ENCODE measurements at places on chromosomes 13 and 19.

DNA sequence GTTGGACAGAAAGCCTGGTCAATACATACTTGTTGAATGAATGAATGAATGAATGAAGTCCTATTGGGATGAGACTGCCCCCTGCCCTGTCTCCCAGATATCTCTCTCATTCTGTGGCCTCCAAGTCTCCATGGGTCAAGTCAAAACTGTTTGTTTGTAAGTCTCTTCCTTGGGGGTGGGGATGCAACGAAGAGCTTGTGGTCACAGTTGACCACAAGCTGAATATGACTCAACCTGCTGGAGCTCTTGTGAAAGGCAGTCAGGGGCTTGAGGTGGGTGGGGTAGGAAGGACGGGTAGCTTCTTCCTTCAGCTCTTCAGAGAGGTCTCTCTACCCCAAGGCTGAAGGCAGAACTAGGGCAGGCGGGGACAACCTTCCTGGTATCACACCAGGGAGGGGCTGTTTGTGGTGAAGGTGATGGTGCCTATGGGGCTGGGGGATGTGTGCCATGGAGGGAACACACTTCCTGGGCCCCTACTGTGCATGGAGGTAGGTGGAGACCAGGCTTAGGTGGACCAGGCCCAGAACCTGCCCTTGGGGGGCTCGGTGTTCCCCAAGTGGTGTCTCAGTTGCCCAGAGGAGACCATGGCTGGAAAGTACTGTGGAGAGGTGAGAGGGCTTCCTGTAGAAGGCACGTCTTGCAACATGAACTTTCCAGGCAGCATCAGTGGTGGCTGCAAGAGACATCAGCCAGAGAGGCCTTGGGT, 8.0 kb downstream of the MYO1F start:
- DNase-seq, result peak; percentile 93

DNA sequence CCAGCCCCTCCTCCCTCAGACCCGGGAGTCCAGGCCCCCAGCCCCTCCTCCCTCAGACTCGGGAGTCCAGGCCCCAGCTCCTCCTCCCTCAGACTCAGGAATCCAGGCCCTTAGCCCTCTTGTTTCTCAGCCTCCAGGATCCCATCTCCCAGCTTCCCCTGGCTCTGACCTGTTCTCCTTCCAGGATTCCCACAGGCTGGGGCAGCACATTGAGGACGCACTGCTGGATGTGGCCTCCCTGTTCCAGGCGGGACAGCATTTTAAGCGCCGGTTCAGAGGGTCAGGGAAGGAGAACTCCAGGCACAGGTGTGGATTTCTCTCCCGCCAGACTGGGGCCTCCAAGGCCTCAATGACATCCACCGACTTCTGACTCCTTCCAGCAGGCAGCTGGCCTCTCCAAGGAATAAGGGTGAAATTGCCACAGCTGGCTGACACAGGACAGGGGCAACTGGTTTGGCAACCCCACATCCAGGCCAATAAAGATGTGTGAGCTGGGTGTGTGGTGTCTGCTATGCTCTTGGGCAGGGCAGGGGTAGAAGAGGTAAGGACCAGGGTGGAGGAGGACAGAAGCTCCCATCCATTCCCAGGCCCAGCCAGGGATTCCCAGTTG, 22.4 kb downstream of the CPT1C start:
- no peak for DNase-seq

- DNase-seq, result no peak
These were observed 42.8 kb downstream of the ATP11A start for GRCh38 chr13:112732679-112733078.

DNA sequence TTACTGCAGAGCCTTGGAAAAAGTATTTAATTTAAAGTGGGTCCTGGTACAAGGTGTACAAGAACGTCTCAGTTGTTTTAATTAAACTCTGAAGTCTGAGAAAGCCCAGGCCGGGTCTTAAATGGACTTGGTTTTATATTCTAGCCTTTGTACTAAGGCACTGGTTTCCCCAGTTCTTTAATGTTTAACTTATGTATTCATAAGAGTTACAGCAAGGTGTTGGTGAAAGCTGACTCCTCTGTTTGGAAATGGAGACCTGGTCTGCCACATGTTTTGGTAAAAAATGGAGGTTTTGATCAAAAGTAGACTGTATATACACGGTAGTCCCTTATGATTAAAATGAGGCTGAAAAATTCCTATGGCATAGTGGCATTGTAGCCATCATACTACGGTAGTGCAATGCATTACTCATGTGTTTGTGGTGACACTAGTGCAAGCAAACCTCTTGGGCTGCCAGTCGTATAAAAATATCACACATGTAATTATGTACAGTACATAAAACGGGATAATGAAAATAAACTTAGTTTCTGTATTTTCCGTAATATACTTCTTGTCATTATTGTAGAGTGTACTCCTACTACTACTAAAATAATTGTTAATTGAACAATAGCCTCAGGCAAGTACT, 883.4 kb upstream of the SPRY2 start:
- no peak for DNase-seq

DNA sequence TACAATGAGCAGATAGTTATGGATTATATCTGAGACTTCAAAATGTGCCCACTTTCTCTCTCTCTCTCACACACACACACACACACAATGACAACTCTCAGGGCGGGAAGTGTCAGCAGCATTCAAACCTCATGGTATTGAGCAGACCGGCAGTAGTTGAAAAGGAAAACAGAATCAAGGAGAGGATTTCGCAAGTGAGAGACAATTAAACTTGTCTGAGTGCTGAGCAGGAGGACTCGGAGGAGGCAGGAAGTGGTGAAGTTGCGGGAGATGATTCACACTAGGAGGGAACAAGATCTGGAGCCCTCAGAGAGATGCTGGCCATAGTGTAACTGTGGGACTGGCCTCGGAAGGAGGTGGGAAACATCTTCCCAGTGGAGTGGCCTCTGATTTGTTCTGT, 353.1 kb downstream of the EFNB2 start:
- no peak for DNase-seq

- no peak for DNase-seq
These were observed 80.5 kb upstream of the VSTM2B start for GRCh38 chr19:29445246-29445645.

GRCh38 chr13:43528992-43529391, 257.8 kb downstream of the ENOX1 start:
- DNase-seq, result no peak

- no peak for DNase-seq
These were observed 218.4 kb downstream of the B3GLCT start for GRCh38 chr13:31418186-31418585.

DNA sequence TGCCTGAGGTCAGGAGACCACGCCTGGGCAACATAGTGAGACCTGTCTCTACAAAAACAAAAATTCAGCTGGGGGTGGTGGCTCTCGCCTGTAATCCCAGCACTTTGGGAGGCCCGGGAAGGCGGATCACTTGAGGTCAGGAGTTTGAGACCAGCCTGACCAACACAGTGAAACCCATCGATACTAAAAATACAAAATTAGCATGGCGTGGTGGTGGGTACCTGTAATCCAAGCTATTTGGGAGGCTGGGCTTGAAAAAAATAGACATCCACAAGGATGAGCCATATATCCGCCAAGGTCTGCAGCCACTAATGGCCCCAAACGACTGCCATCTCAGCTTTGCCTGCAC, 3.1 kb downstream of the RPS16 start:
- DNase-seq, result no peak

GRCh38 chr13:59279576-59279975, 884.2 kb downstream of the DIAPH3 start:
- no peak for DNase-seq

- DNase-seq, result no peak
These were observed 3.7 kb downstream of the TINCR start for GRCh38 chr19:5563935-5564612.

GRCh38 chr19:5827342-5827890, 12.1 kb downstream of the FUT6 start:
- no peak for DNase-seq

DNA sequence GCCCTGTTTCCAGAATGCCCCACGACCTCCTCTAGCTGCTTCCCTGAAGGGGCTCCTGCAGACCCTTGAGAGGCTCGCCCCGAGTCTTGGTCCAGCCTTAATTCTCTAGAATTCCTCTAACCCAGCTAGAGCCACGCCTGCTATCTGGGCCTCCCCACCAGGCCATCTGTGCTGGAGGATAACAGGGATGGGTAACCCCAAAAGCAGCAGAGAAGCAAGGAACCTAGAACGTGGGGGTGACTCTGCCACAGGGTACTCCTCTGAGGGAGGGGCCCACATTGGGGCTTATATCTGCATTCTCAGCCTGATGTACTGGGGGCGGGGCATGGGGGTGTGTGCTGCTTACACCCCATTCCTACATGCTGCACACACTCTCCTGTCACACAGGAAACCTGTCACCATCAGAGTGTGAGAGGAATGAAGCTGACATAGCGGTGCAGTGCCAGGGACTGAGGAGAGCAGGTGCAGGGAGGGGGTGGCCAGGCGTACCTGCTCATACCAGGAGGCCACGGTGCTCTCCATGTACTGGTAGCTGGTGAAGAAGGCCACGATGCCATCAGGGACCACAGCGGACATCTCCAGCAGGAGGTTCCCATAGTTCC, 13.8 kb downstream of the KLC3 start:
- no peak for DNase-seq

DNA sequence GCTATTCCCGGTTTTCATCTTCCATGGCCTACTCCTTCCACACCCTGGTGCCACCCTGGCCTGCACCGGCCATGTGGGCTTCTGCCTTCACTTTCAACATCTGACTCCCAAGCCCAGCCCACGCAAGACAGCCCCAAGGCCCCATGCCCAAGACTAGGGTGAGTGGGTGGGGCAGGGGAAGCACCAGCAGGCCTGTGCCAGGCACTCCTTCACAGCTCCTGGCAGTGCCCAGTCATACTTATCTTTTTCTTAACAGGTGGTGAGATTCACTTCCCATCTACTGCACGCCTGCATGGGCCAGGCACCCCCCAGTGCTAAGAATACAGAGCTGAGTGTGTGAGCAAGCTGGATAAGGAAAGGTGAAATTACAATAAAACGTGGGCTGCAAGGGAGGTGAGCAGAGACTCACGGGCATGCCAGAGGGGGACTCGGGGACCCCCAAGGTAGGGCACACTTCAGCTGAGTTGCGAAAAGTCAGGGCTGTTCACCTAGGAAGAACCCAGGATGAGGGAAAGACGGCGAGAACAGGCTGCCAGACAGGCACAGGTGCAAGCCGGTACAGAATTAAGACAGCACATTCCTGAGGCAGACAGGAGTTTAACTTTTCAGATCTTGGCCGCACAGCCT, 55.7 kb downstream of the COL4A1 start:
- no peak for DNase-seq

GRCh38 chr13:94557684-94558235, 38.2 kb downstream of the TGDS start:
- no peak for DNase-seq

DNA sequence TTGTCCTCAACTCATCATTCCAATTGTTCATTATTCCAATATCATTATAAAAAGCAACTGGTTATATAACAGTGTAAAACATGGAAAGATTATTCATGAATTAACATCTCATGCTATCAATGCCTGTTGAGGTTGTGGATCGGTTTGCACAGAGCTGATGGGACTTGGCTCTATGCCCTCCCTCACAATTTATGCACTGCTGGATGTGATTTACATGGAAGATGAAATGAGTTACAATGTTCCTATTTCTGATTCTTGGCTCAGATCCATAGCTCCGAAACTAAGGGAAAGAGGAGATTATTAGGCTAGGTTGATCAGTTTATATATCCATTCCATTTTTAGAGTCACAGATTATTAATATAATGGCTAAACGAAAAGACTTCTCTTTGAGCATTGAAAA, 38.6 kb downstream of the SCEL start:
- DNase-seq, result no peak

- DNase-seq, result no peak
These were observed 14.4 kb downstream of the AMER2 start for GRCh38 chr13:25157681-25158080.
